ENCODE measurements at places on chromosomes 4 and X. TPM values are rescaled to one million over a fixed set of nuclear protein-coding genes. Genes with fewer than 3 reads are reported as not detected.

Gene SLC38A5
- 0.16 TPM for total RNA-seq

Gene TTC29
- total RNA-seq = not detected

Gene NCAPG
- total RNA-seq = 22.0 TPM

Gene SULT1E1
- total RNA-seq = not detected

Gene ARHGAP4
- total RNA-seq = 2.2 TPM

Gene PROM1
- 0.58 TPM for total RNA-seq

Gene CFAP99
- 0.16 TPM for total RNA-seq

Gene REPS2
- 1.6 TPM for total RNA-seq

Gene FRMPD3
- 0.15 TPM for total RNA-seq

Gene VCX3A
- not detected for total RNA-seq

Gene NLGN4X
- total RNA-seq = 0.03 TPM

Gene MAGEA9B
- total RNA-seq = not detected

Gene BMX
- not detected for total RNA-seq

Gene ESX1
- 0.09 TPM for total RNA-seq

Gene GAGE1
- total RNA-seq = not detected

Gene PAGE2
- not detected for total RNA-seq

Gene MUC7
- total RNA-seq = not detected

Gene GAGE12E
- not detected for total RNA-seq

Gene ADH7
- not detected for total RNA-seq

Gene ARSJ
- total RNA-seq = 3.7 TPM

Gene FRAS1
- total RNA-seq = 2.5 TPM

Gene MTCP1
- 16.0 TPM for total RNA-seq

Gene ZNF185
- 7.1 TPM for total RNA-seq

Gene UGT2B7
- total RNA-seq = 0.22 TPM

Gene HERC5
- total RNA-seq = 4.0 TPM

Gene ITGB1BP2
- total RNA-seq = 0.44 TPM

Gene TMEM35A
- total RNA-seq = not detected

Gene FGF13
- 0.05 TPM for total RNA-seq

Gene CFAP97
- 11.6 TPM for total RNA-seq

Gene GLUD2
- total RNA-seq = 2.2 TPM

Gene GPC4
- 0.05 TPM for total RNA-seq

Gene EVC2
- total RNA-seq = 1.8 TPM

Gene GUCY1B1
- 0.30 TPM for total RNA-seq

Gene FRMPD4
- total RNA-seq = 0.02 TPM

Gene RHOXF1
- not detected for total RNA-seq

Gene MAD2L1
- 45.9 TPM for total RNA-seq

Measured in A549 treated with AZD2906 at 1 μM for 4 hours (cell line).